ENCODE measurements at places on chromosomes 7 and 10.

- no peak for DNase-seq
Measured at GRCh38 chr10:62335326-62335725, 38.8 kb upstream of the ZNF365 start.

- no peak for DNase-seq
Measured at GRCh38 chr10:114758331-114758730, 63.2 kb upstream of the FHIP2A start.

DNA sequence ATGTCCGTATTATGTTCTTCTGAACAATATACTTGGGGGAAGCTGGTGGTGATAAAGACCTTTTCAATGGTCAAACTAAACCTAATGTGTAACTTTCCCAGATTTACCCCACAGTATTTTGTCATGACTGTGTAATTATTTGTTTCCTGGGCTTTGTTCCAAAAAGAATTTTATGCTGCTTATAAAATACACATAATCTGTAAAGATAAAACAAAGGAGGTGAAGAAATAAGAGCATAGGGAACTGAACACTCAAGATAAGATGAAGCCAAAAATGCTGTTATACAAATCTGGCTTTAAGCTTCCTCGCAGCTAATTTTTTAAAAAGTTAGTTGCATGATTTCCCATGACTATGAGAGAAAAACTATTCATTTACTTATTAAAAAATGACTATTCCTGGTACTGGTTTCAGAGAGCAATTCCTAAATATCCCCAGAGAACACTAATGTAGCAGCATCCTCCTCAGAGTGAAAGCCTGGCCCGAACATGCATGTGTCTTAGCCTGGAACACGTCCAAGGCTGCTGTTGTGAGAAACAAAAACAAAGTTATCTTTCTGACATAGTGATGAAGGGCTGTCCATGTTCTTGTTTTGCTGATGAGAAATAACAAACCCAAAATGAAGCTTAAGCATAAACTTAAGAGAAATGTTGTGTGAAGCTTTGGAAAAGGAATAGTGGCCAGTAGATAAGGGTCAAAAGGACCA lies 33.9 kb downstream of the MALSU1 start:
- no peak for DNase-seq

DNA sequence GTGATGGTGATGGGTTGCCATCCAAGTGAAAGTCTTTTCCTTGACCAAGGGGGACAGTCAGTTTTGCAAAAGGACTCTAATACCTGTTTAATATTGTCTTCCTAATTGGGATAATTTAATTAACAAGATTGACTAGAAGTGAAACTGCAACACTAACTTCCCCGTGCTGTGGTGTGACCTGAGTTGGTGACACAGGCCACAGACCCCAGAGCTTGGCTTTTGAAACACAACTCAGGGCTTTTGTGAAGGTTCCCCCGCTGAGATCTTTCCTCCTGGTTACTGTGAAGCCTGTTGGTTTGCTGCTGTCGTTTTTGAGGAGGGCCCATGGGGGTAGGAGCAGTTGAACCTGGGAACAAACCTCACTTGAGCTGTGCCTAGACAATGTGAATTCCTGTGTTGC lies 6.9 kb downstream of the PPIF start:
- no peak for DNase-seq

DNA sequence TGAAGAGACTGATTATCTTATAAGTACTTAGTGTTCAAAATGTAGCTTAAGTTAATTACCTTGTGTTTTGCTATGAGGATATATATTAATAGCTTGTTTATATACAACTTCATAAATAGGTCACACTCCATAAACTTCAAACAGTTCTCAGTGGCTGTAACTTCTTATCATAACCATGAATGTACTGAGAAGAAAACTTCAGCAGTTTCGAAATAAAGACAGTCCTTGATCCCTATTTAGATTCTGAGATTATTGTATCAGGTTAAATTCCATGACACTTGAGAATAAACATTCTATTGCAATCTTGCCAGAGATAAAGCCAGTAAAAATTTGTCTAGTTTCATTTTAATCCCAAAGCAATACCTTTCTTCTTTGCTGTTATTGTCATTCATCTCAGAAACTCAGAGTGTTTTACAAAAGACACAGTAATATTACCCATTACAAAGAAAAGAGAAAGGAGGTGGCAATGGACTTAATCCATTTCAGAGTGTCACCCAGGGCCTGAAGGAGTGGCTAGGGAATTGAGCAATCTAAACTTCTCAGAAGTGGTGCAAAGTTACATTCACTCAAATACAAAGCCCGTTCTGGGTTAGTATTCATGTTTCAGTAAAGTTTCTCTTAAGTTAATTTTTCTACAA lies 403.6 kb downstream of the SEMA3D start:
- no peak for DNase-seq

- no peak for DNase-seq
Measured at GRCh38 chr7:6571160-6571779, 6.0 kb upstream of the ZDHHC4 start.

DNA sequence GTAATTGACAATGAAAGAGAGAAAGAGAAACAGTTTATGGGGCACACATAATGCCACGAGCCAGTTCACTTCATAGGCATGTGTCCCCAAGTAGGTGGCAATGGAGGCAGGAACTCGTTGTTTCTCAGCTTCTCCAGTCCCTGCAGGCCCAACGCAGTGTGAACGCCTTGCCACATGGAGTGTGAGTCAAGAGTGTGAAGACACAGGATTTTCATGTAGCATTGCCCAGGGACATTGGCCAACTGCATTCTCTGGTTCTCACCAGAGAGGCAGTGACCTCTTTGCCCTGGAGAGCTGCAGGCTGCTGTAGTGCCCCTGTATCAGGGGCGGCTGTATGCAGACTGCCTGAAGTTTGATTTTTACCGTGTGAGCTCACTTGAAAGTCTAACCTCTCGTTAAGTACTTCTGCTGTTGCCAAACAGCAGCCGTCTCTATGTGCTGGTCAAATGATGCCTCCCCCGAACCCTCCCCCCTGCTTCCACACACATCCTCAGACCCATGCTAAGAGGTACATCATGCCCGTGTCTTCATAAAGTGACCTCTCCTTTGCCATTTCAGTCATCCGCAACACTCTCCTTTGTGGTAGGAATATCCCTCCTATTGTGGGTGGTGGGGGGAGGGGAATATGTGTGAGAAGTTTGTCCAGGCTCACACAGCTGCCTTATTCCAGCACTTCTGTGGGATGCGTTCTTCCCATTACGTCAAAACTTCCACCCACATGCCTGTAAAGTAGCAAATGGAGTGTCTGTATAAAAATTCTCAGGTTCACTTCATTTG lies 12.7 kb downstream of the LRRC18 start:
- DNase-seq: no peak

- no peak for DNase-seq
Measured at GRCh38 chr10:86327954-86328725, 38.5 kb downstream of the GRID1 start.

- DNase-seq: no peak
Measured at GRCh38 chr10:78358982-78359381, 325.3 kb downstream of the RPS24 start.

GRCh38 chr10:103127241-103127640 lies 65.8 kb downstream of the NT5C2 start:
- no peak for DNase-seq
